LHCN-M2 (cell line): ENCODE measurements at places on chromosomes 1 and 21. TPM values are rescaled to one million over a fixed set of nuclear protein-coding genes. Genes with fewer than 3 reads are reported as not detected.

FMO2 gene
- not detected in 2 replicates for total RNA-seq

ERG gene
- total RNA-seq, result not detected in 2 replicates

HLX gene
- 2.4 TPM in 2 replicates for total RNA-seq

NBL1 gene
- total RNA-seq, result 7.4 and 9.0 TPM in 2 replicates

KCNN3 gene
- 0.38 and 2.8 TPM in 2 replicates for total RNA-seq

FABP3 gene
- total RNA-seq, result 5.1 and 10.2 TPM in 2 replicates

KRTAP19-5 gene
- total RNA-seq, result not detected in 2 replicates

THEM5 gene
- not detected in 2 replicates for total RNA-seq

AQP10 gene
- total RNA-seq, result not detected in 2 replicates

ZFP69B gene
- total RNA-seq, result 4.9 and 6.8 TPM in 2 replicates

MAP10 gene
- 2.1 and 2.4 TPM in 2 replicates for total RNA-seq

SHE gene
- not detected in 2 replicates for total RNA-seq

NECTIN4 gene
- total RNA-seq, result 0.26 TPM in 1 of 2 replicates, not detected in the other

F3 gene
- 30.2 and 56.4 TPM in 2 replicates for total RNA-seq

CLDN17 gene
- not detected in 2 replicates for total RNA-seq

HPCAL4 gene
- 1.6 and 3.1 TPM in 2 replicates for total RNA-seq

OR2L5 gene
- not detected in 2 replicates for total RNA-seq

NR1I3 gene
- not detected in 2 replicates for total RNA-seq

ALX3 gene
- total RNA-seq, result not detected in 2 replicates

TESK2 gene
- total RNA-seq, result 0.77 and 1.3 TPM in 2 replicates

NTMT2 gene
- not detected in 2 replicates for total RNA-seq

SLAMF1 gene
- 0.38 TPM in 1 of 2 replicates, not detected in the other for total RNA-seq

SLC22A15 gene
- total RNA-seq, result 3.4 and 4.6 TPM in 2 replicates

ACKR1 gene
- total RNA-seq, result not detected in 2 replicates

SPAG17 gene
- total RNA-seq, result not detected in 2 replicates

TNFRSF4 gene
- 0.17 and 0.32 TPM in 2 replicates for total RNA-seq

HNRNPCL1 gene
- not detected in 2 replicates for total RNA-seq

CD53 gene
- total RNA-seq, result not detected in 2 replicates

LCE3E gene
- total RNA-seq, result not detected in 2 replicates

PDE9A gene
- not detected in 2 replicates for total RNA-seq

SAMSN1 gene
- not detected in 2 replicates for total RNA-seq

AADACL4 gene
- not detected in 2 replicates for total RNA-seq

UCK2 gene
- 113 and 124 TPM in 2 replicates for total RNA-seq

SLC35A3 gene
- 32.0 and 33.2 TPM in 2 replicates for total RNA-seq

OLIG2 gene
- total RNA-seq, result not detected in 2 replicates

VAMP3 gene
- total RNA-seq, result 161 and 225 TPM in 2 replicates

EPHB2 gene
- 2.6 and 3.5 TPM in 2 replicates for total RNA-seq

TMCC2 gene
- 2.8 and 3.3 TPM in 2 replicates for total RNA-seq

LYPD8 gene
- not detected in 2 replicates for total RNA-seq

OR2L13 gene
- total RNA-seq, result not detected in 2 replicates

CCDC181 gene
- 1.4 and 2.7 TPM in 2 replicates for total RNA-seq

RGSL1 gene
- total RNA-seq, result not detected in 2 replicates
